ENCODE measurements at places on chromosomes 12 and 14. TPM values are rescaled to one million over a fixed set of nuclear protein-coding genes. Genes with fewer than 3 reads are reported as not detected.

SLCO1A2 gene
- not detected for total RNA-seq

- no peak for DNase-seq
These were observed 29.6 kb downstream of the HIP1R start for GRCh38 chr12:122864894-122865253.

- peak; percentile 88 for DNase-seq
These were observed 136.1 kb downstream of the FGD4 start for GRCh38 chr12:32535288-32535999.

- DNase-seq: no peak
These were observed 279.5 kb downstream of the DPF3 start for GRCh38 chr14:72614365-72614764.

ARHGEF25 gene
- total RNA-seq: 48.4 TPM

DNA sequence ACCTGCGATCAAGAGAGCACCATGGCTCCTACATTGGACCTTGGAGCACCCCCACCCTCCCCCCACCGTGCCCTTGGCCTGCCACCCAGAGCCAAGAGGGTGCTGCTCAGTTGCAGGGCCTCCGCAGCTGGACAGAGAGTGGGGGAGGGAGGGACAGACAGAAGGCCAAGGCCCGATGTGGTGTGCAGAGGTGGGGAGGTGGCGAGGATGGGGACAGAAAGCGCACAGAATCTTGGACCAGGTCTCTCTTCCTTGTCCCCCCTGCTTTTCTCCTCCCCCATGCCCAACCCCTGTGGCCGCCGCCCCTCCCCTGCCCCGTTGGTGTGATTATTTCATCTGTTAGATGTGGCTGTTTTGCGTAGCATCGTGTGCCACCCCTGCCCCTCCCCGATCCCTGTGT is 1.8 kb upstream of the RNU7-1 start:
- DNase-seq: no peak

DNA sequence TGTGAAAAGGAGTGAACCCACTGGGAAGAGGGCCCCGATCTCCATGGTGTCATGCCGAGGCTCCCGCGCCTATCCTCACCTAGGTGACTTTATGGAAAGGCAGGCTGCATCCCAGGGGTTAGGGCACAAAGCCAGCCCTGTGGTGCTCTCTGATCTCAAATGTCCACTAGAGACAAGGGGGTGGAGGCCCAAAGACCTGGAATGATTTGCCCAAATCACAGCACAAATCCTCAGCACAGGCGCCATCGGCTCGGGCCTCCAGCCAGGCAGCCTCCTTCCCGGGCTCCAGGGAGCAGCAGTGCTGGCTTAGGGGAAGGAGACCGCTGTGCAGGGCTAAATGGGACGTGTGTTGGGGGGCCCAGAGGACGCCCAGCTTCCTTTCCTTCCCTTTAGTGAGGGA is 17.6 kb downstream of the CHGA start:
- DNase-seq: no peak

CEBPE gene
- total RNA-seq: not detected

GRCh38 chr14:76501156-76501720 is 125.3 kb downstream of the ESRRB start:
- DNase-seq: no peak

DNA sequence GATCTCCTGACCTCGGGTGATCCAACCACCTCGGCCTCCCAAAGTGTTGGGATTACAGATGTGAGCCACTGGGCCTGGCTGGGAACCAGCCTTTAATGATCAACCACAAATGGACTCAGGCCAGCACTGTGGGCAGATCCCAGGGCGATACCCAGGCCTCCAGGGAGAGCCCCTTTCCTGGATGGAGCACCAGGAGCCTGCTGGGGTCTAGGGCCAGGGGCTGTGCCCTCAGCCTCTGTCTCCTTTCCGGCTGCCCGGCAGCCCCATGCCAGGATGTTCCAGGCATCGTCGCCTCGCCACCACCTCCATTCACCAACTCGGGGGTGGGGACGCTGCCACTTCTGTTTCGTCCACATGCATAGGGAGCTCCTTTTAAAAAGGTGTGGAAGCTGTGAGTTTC is 2.3 kb downstream of the ADGRD1 start:
- DNase-seq: no peak

- DNase-seq: peak; percentile 85
These were observed 14.6 kb upstream of the RBM19 start for GRCh38 chr12:113980537-113981337.

DNA sequence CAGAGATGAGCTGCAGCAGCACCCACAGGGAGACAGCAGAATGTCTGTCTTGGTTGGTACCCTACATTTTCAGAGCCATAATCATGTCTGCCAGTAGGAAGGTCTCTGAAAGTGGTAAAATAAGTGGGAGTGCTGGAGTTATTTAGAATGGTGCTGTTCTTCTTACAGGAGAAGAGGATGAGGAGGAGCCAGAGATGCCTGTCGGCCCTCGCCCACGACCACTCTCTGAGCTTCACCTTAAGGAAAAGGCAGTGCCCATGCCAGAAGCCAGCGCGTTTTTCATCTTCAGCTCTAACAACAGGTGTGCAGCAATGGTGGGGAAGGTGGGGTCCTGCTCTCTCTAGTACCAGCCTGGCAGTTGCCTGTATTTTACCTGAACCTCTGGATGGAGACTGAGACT is 201.7 kb upstream of the FKBP4 start:
- DNase-seq: no peak

Data from stomach (tissue), 19 donors.